ENCODE measurements at places on chromosomes 5 and 9. TPM values are rescaled to one million over a fixed set of nuclear protein-coding genes. Genes with fewer than 3 reads are reported as not detected.
A peak's percentile ranks its signal among the peaks of the same experiment; 100 is the strongest.

The ATG10 gene
- 3.7 TPM for total RNA-seq

- no peaks in the 10 kb centered on the region for H3K27me3 ChIP-seq
- no peaks in the 10 kb centered on the region for H3K36me3 ChIP-seq
- H3K4me3 ChIP-seq: no peak overlapping the region
- peak; percentile 60 for DNase-seq
Measured at GRCh38 chr9:18721267-18721994, 247.5 kb downstream of the ADAMTSL1 start.

GRCh38 chr5:110288766-110289511, 437.5 kb downstream of the TMEM232 start:
- no peak for DNase-seq
- no peak overlapping the region for H3K4me3 ChIP-seq
- no peaks in the 10 kb centered on the region for H3K36me3 ChIP-seq

GRCh38 chr9:37914701-37915358, 10.9 kb upstream of the SLC25A51 start:
- DNase-seq: no peak
- no peaks in the 10 kb centered on the region for H3K27me3 ChIP-seq
- no peak overlapping the region for H3K27ac ChIP-seq
- H3K36me3 ChIP-seq: no peaks in the 10 kb centered on the region

DNA sequence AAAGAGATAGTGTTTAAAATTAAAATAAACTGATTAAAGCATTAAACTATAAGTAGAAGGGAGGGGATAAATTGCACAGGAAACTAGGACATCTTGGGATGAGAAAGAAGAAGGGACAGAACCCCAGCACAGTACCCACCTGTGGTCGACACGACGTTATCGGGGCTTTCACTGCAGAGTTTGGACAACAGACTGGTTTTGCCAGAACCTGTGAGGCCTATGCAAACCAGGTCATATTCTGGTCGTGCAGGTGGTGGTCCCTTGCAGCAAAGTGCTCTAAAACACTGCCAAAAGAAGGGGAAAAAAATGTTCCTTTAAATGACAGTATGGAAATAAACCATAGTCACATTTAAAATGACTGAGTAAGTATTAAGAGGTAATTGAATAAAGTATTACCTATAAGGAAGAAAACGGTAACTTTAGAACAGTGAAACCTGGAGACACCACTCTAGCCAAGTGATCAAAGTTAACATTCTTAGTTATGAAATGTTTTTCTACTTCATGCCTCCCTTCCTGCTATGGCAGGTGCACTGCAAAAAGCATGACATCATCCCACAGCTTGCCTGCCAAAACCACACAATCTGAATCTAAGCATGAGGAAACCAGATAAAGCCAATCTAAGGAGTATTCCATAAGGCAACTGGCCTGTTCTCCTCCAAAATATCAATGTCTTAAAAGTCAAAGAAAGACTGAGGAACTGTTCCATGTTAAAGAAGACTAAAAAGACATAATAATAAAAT, 138.6 kb downstream of the ARL15 start:
- H3K4me3 ChIP-seq: no peak overlapping the region
- H3K27ac ChIP-seq: no peak overlapping the region
- DNase-seq: no peak

GRCh38 chr5:151156507-151157420, 815 bp downstream of the ANXA6 start:
- peaks cover 50% of the 10 kb centered on the region for H3K4me1 ChIP-seq
- H3K36me3 ChIP-seq: no peaks in the 10 kb centered on the region
- peak overlapping the region; percentile 71 for H3K4me3 ChIP-seq
- H3K27me3 ChIP-seq: no peaks in the 10 kb centered on the region
- no peak for DNase-seq
- peak overlapping the region; percentile 82 for H3K27ac ChIP-seq
